Stimulated activated CD4-positive, alpha-beta T cell treated with anti-CD3 and anti-CD28 coated beads, Interleukin-4, amount 100 ng/mL, for 1 hour (primary cell): ENCODE measurements at places on chromosomes 16 and 17.
A peak's percentile ranks its signal among the peaks of the same experiment; 100 is the strongest.

DNA sequence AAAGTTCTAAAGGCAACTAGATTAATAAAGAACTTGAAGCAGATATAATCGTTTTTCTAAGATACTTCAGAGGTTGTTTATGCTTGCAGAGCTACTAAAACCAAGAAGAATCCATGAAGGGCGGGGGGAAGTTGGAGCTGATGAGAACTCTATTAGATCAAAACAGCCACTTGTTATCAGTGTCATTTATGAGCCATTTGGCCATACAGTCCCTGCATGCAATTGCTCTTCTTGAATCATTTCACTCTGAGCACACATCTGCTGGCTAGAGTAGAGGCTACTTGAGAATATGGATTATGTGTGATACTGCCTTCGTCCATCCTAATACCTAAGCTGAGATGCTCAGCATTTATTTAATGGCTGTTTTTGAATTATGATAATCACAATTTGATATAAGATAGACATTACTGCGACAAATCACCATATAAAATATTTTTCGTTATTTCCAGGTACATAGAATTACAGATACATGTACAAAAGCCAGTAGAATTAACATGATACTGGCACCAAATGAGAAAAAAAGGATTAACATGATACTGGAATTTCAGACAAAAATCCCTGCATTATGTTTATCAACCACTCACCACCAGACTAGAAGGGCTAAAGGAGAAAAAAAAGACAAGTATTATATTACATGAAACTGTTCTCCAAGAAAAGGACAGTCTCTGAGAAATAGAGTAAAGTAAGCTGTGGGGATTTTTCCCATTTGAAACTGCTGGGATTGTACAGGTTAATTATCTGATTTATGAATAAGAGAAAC, 64.5 kb downstream of the TEX2 start:
- no peak for DNase-seq

- no peak for DNase-seq
Observed at GRCh38 chr17:75387771-75388170, 17.7 kb downstream of the GRB2 start.

GRCh38 chr16:79628988-79629387, 28.5 kb upstream of the MAF start:
- no peak for DNase-seq

GRCh38 chr17:3639981-3640596, 3.5 kb downstream of the CTNS start:
- no peak for DNase-seq

GRCh38 chr16:78768718-78769117, 669.3 kb downstream of the WWOX start:
- peak; percentile 22 for DNase-seq
